Astrocyte of the spinal cord (primary cell): ENCODE measurements at places on chromosomes 2 and 18.
A peak's percentile ranks its signal among the peaks of the same experiment; 100 is the strongest.

DNA sequence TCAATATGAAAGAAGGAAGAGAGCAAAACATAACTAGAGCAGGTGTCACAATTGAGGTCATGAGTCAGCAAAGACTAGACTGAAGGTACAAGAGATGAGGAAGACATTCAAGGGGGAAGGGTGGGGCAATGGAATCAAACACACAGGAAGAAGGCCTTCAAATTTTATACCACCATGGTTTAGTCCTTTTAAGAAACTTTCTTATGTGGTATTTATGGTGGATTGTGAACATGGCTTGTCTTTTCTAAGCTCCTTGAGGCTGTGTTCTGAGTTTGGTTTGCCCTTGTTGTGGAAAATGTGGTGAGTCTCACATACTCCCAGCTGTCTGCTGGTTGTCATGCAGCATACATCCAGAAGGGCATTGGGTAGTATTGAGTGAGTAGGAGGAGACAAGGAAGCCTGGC, 62.1 kb downstream of the NABP1 start:
- no peak for DNase-seq

DNA sequence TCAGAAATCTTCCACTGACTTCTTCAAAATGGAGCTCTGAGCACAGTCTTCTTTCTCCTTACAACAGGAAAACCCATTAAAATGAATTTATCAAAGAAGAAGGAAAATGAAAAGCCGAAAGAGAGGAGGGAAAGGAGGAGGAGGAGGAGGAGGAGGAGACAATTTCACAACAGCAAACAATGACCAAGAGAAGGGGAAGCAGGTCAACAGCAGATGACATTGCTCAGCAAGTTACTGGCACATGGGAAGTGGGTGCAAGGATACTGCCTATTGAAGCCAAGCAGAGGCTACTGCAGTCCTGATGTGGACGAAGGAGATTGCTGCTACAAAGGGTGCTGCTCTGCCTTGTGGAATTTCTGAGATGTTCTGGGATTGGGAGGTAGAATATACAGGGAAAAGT, 268.2 kb upstream of the FBXO11 start:
- no peak for DNase-seq

DNA sequence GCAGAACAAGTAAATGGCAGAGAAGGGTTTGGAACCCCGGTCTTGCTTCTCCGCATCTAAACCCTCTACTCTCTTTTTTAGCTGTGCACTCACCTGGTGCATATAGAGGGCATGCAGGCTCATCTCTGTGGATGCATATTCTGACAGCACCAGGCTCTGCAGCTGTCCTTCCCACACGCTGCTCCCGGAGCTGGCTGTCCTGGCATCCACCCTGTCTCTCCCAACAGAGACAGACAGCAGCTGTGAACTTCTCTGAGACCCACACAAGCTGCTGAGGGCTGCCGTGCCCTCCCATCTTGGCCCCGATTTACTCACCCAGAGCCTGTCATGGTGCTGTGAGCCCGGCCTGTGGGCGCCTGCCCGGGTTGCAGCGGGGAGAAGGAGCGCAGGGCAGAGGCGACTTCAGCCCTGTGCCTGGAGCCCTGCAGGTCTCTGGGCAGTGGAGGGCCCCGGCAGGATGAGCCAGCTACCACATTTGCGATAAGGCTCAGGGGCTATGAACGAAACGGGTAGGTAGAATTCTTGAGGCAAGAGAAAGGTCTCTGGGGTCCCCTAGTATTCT, 3.3 kb upstream of the ABCB6 start:
- no peak for DNase-seq

GRCh38 chr18:21444465-21445212, 155.9 kb downstream of the ESCO1 start:
- peak; percentile 70 for DNase-seq

- no peak for DNase-seq
Measured at GRCh38 chr2:240643093-240643810, 18.0 kb downstream of the GPR35 start.

GRCh38 chr2:22499082-22499839, 885.7 kb upstream of the KLHL29 start:
- DNase-seq = no peak

GRCh38 chr18:62523631-62524439, 1.0 kb downstream of the ZCCHC2 start:
- DNase-seq = peak; percentile 59

- DNase-seq = no peak
Measured at GRCh38 chr2:168035458-168035857, 211.9 kb downstream of the STK39 start.

- peak; percentile 27 for DNase-seq
Measured at GRCh38 chr2:32591669-32592463, 36.0 kb upstream of the TTC27 start.

- DNase-seq = no peak
Measured at GRCh38 chr2:144140891-144141290, 379.0 kb downstream of the ZEB2 start.

GRCh38 chr18:43877616-43878321, 600.5 kb upstream of the SYT4 start:
- DNase-seq = no peak

DNA sequence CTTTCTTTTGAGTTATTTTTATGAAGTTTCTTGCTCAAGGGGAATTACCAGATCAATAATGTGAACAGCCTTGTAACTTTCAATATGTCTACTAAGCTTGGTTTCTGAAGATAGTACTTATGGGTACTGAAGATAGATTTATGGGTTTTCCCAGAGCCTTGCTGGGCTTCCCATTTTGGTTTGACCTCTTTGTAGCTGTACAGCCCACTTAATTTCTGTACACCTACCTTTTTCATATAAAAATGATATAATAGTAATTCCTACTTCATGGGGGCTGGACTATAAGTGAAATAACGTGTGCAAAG, 22.2 kb downstream of the IL1R2 start:
- no peak for DNase-seq

DNA sequence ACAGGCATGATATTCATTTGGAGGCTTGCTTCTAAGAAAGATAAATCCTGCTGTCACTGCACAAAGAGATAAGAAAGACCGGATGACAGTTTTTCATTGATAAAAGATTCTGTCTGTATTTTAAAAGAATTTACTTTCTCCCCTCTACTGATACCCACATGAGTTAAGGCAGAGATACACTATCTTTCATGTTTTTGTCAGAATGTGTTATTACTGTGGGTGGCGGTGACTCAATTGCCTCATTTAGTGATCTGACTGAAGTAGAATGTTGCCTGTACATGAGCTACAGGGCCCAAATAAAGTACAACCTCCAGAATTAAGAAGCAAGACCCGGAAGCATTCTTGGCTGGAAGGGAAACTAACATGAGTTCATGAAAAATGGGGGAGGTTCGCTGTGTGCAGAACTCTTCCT, 480.0 kb downstream of the SLC4A3 start:
- no peak for DNase-seq

- peak; percentile 82 for DNase-seq
Measured at GRCh38 chr2:207847807-207848544, 78.3 kb upstream of the FZD5 start.

DNA sequence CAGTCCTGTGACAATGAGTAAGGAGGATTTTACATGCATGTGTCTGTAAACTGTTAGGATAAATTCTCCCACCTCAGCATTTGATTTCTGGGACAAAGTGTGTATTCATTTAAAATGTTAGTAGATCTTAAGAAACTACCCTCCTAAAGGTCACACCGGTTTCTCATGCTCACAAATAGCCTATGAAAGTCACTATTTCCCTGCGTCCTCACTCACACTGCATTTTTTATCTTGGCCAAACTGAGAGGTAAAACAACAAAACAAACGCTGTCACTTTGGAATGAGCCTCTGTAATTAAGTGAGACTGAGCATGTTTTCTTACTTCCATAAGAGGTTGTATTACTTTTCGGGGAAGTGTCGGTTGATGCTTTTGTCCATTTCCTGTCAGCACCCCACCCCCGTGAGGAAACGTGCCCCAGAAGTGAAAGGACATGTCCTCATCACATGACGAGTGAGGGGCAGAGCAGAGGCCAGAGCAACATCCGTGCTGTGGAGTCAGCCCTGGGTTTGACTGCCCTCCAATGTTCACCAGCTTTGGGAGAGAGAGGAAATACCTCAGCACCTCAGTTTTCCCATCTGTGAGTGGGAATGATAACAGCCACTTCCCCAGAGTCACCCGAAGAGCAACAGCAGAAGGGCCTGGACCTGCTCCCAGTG, 3.1 kb downstream of the GYPC start:
- DNase-seq = peak; percentile 37

DNA sequence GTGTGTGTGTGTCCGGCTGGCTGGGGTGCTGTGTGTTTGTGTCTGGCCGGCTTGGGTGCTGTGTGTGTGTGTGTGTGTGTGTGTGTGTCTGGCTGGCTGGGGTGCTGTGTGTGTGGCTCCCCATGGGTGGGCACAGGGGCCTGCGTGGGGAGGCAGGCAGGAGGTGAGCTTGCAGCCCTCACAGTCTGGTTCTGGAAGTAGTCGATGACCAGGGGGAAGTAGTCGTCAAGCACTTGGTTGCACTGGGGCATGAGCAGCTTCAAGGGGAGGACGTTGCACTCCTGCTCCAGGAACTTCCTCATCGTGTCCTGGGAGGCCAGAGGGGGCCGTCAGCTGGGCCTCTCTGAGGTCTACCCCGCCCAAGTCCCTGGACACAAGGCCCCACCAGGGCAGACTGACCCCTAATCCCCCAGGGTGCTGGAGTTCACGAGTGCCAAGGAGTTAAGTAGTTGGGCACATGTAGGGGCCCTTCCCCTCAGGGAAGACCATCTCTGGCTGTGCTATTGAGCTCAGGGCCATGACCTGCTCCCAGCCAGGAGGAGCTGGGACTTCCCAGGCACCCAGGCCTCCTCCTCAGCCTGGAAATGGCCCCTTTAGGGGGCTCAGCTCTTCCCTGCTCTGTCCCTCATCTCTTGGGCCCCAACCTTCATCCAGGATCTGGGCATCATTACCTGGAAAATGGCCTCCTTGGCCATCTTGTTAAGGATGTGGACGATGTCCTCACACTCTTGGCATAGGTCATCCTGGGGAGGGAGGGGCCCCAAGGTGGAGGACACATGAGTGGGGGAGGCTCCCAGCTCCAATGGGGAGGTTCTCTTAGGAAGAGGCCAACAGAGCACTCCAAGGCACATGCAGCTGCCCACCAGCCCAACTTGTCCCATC, 1.3 kb downstream of the SFTPB start:
- DNase-seq = no peak

DNA sequence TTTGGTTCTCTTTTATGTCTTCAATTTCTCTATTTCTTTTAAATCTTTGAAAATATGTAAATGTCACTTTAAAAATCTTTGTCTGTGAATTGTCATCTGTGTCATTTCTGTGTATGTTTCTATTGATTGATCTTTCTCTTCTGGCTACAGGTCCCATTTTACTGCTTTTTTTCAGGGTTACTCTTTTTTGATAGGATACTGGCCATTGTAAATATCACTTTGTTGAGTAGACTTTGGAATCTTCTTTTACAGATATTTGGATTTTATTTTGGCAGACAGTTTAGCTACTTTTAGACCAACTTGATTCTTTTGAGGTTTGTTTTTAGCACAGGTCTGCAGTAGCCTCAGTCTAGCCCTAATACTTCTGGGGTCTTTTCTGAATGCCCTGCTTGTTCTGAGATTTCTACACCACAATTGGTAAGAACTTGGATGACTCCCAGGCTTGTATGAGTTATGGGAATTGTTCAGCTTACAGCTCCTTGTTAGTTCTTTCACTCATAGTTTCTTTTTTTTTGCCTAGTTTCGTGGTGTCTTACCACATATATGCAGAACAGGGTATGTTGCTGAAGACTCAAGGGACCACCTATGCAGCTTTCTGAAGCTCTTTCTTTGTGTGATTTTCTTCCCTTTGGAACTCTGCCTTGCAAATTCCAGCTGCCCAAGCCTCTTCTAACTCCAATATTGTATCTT, 122.2 kb downstream of the QPCT start:
- DNase-seq = peak; percentile 36

GRCh38 chr2:204143216-204144014, 206.9 kb downstream of the ICOS start:
- DNase-seq = no peak
